ENCODE measurements at places on chromosomes 4 and X.

GRCh38 chr4:6539009-6539764 lies 35.8 kb upstream of the MAN2B2 start:
- no peaks in the 10 kb centered on the region for H3K36me3 ChIP-seq
- H3K27ac ChIP-seq: no peak overlapping the region
- no peaks in the 10 kb centered on the region for H3K4me1 ChIP-seq
- DNase-seq: no peak
- no peak overlapping the region for H3K4me3 ChIP-seq

DNA sequence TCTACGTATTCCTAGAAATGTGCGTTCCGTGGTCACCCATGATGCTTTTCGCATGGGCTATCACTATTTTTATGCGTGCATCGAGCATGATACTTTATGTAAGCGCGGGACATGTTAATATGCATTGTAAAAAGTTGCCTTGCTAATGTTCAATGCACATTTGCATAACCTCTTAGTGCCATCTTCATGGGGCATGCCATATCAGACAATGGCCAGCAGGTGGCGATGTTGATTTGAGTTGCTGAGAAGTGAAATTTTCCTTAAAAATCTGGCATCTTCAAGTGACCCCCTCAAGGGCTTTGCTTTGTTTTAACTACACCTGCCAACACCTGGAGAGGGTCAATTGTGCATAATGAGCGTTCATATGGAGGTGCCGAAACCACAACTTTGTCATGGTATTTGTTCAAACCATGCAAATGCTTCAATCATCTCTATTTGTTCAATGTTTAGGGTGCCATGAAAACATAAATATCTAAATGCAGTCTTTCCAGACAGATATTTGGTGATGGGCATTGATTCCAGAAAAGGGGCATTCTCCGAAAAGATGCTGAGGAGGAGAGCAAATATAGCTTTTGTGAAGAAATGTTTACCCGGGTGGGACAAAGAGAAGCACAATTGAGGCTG lies 833.9 kb upstream of the PRKX start:
- no peak overlapping the region for H3K4me3 ChIP-seq
- peaks cover 2% of the 10 kb centered on the region for H3K27me3 ChIP-seq
- H3K4me1 ChIP-seq: no peaks in the 10 kb centered on the region
- no peaks in the 10 kb centered on the region for H3K36me3 ChIP-seq
- H3K27ac ChIP-seq: no peak overlapping the region

DNA sequence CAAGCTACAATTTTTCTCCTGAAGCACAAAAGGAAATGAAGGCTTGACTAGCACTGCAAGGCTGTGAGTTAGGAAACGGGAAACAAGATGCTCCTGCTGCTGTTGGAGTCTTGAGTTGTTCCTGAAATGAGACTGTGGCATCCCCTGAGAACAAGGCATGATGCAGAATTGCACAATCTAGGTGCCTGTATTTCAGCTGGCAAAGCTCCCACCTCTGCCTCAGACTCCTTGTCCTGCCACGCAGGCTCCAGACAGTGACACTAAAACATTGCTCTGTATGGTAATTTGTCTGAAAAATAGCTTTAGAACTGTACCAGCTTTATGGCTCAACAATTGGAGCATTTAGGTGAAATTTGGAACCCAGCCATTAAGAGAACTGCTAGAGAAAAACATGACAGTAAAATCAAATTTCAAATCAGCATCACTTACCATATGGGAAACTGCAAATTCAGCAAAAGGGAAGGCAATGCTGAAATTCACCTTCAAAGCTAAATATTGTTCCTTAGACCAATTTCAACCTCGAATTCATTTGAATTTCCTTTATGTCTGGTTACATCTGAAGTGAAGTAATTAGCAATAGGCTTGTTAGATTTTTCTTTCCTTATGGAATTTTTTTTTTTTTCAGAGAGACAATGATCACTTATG lies 103.4 kb downstream of the MFAP3L start:
- DNase-seq: no peak
- H3K36me3 ChIP-seq: no peaks in the 10 kb centered on the region
- H3K4me1 ChIP-seq: no peaks in the 10 kb centered on the region
- H3K27ac ChIP-seq: no peak overlapping the region
- H3K4me3 ChIP-seq: no peak overlapping the region

DNA sequence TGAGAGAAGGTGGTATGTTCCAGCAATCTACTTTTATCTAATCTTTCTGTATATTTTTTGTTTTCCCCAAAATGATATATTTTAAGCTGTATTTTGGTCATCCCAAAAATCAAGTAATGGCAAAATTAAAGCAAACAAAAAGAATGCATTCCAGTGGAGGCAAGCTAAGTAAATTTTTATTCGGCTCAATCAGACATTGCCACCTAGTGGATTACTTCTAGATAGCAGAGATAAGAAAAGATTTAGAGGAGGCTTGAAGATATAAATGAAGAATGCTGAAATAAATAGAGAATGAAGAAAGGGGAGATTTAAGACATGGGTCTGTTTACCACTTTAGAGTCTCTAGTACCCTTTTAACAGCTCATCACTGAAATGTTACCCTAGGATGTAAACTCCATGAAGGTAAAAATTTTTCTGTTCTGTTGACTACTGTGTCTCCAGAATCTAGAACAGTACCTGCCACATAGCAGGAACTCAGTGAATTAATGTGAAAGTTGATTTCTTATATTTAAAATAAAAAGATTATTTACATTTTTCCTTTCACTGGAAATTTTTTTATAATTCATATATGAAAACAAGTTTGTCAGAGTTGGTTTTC lies 110.9 kb upstream of the ANK2 start:
- DNase-seq: no peak
- H3K36me3 ChIP-seq: no peaks in the 10 kb centered on the region
- H3K4me3 ChIP-seq: no peak overlapping the region
- H3K27me3 ChIP-seq: peaks cover 8% of the 10 kb centered on the region
- H3K4me1 ChIP-seq: no peaks in the 10 kb centered on the region

DNA sequence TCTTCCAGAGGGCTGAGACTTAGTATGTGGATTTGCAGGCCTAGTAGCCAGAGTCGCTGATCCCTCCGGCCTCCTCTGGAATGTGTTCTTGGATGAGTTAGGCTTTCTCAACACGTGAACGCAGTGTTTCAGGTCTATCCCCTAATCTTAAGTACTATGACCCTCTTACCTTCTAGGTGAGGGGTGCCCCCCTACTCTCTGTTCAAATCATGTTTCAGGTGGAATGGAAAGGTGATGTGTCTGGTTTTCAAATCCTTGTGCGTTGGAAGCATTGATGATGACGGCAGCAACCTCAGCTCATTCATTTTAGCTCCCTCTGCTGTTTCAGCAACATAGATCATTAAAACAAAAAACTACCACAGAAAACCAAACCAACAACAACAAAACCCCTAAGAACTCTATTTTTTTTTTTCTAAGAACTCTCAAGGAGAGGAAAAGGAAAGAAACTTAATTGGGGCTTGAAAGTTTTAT lies 56.4 kb downstream of the RWDD4 start:
- H3K27me3 ChIP-seq: no peaks in the 10 kb centered on the region
- H3K4me3 ChIP-seq: no peak overlapping the region
- H3K27ac ChIP-seq: no peak overlapping the region
- peaks cover 2% of the 10 kb centered on the region for H3K4me1 ChIP-seq
- H3K36me3 ChIP-seq: no peaks in the 10 kb centered on the region

GRCh38 chr4:87120411-87121162 lies 99.8 kb downstream of the KLHL8 start:
- H3K27ac ChIP-seq: no peak overlapping the region
- no peak overlapping the region for H3K4me3 ChIP-seq
- H3K27me3 ChIP-seq: no peaks in the 10 kb centered on the region
- peaks cover 35% of the 10 kb centered on the region for H3K36me3 ChIP-seq
- DNase-seq: no peak

DNA sequence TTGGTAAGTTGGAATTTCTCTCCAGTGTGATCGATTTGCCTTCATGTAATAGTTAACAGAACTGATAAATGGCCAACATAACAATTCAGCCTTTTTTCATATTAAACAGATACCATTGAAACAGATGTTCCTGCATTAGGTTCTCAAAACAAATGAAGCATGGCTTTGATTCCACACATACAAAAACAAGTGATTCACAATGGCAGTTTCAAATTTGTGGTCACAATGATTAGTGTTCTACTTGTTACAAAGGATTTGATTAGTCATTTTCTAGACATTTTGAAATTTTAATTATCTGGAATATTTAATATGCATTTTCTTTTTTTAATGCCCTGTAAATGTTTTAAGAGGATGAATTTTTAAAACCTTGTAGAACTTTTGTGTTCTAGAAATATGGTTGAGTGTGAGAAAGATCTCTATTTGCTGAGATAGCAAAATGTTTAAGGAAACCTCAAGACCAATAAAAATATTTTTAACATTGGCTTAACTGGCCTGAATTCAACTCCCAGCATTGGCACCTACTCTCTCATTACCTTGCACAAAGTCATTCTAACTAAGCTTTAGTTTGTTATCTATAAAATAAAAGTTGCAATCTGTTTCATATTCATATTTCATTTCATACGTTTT lies 18.9 kb upstream of the GLRA3 start:
- H3K4me1 ChIP-seq: no peaks in the 10 kb centered on the region
- H3K27me3 ChIP-seq: no peaks in the 10 kb centered on the region
- H3K27ac ChIP-seq: no peak overlapping the region
- no peak overlapping the region for H3K4me3 ChIP-seq

DNA sequence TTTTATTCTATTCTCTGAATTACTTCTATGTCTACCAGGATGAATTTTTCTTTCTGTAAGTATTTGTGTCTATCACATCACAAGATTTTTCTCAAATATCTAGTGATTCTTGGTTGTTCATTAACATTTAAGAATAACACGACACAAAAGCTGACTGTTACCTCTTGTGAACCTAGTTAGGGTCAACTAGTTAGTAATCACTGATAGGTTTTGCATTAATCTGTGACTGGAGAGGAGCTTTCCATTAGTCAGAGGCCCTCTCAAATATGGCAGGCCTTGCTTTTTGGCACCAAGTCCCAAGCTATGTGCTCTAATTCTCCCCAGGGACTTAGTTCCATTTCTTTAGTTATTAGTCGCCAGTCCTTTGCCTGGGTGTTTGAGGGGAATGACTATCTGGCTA lies 259.2 kb downstream of the CFAP299 start:
- H3K36me3 ChIP-seq: no peaks in the 10 kb centered on the region
- no peaks in the 10 kb centered on the region for H3K27me3 ChIP-seq

- H3K27me3 ChIP-seq: peaks cover 4% of the 10 kb centered on the region
- H3K4me1 ChIP-seq: peaks cover 25% of the 10 kb centered on the region
- H3K4me3 ChIP-seq: peak overlapping the region; percentile 96
- peaks cover 20% of the 10 kb centered on the region for H3K36me3 ChIP-seq
Measured at GRCh38 chr4:76951672-76952010, 2.1 kb downstream of the SEPTIN11 start.

DNA sequence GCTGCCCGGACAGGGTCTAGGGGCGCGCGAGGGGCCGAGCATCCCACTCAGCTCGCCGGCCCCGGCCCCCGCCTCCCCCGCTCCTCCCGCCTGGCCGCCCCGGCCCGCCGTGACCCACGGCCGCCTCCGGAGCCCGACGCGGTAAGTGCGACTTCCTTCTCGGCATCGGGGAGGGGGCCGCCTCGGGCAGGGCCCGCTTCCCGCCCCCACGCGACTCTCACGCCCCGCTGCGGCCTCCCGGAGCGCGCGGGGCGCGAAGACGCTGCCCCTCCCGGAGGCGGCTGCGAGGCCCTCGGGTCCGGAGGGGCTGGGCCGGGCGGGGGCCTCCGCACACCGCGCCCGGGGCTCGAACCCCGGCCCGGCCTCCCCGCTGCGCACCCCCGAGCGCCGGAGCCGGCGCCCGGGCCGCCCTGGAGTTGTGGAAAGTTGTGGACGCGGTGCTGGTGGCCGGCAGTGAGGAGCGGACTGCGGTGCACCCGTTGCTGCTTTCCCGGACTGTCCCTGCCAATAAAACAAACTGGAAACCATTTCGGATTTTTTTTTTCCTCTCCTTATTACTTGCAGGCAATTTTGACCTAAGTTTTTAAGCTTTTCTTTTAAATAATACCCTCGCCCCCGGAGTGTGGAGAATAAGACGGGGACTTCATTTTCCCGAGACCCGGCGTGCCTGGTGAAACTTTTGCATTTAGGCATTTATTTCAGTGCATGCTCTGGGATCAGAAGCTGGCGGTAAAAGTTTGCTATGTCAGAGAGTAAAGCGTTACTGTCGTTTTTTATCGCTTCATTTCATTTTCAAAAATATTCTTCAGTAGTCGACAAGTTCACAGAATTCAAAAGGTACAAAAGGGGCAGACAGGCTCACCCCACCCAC lies 13.0 kb upstream of the TMEM156 start:
- H3K4me3 ChIP-seq: peak overlapping the region; percentile 91
- DNase-seq: no peak
- H3K4me1 ChIP-seq: peaks cover 43% of the 10 kb centered on the region

- H3K36me3 ChIP-seq: no peaks in the 10 kb centered on the region
- no peak for DNase-seq
- H3K4me3 ChIP-seq: no peak overlapping the region
- H3K27me3 ChIP-seq: peaks cover 8% of the 10 kb centered on the region
- H3K27ac ChIP-seq: no peak overlapping the region
Measured at GRCh38 chr4:119314356-119314755, 7.6 kb downstream of the FABP2 start.

DNA sequence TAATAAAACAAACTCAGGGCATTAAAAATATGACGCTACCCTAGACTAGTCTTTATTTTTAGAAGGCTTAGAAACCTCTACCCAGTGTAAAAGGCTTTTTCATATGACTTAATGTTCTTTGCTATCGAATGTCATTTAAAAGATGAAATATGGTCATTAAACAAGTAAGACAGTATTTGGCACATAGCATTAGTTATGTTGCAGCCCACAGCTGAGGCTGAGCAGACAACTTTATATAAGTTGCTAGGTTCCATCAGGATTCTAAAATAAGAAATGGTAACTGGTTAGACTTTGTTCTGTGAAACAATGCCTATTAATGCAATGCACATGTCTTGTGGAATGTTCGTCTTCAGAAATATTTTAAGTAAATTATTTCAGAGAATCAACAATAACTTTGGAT lies 10.4 kb upstream of the PRSS12 start:
- peaks cover 26% of the 10 kb centered on the region for H3K27me3 ChIP-seq
- no peak for DNase-seq
- no peak overlapping the region for H3K27ac ChIP-seq
- no peak overlapping the region for H3K4me3 ChIP-seq
- no peaks in the 10 kb centered on the region for H3K36me3 ChIP-seq
- no peaks in the 10 kb centered on the region for H3K4me1 ChIP-seq

- peaks cover 12% of the 10 kb centered on the region for H3K4me1 ChIP-seq
- no peak for DNase-seq
- H3K4me3 ChIP-seq: no peak overlapping the region
- H3K36me3 ChIP-seq: no peaks in the 10 kb centered on the region
- no peak overlapping the region for H3K27ac ChIP-seq
Measured at GRCh38 chr4:20658456-20658855, 41.8 kb upstream of the PACRGL start.

GRCh38 chr4:188959424-188959823 lies 820.2 kb downstream of the TRIML1 start:
- no peak overlapping the region for H3K4me3 ChIP-seq
- no peak overlapping the region for H3K27ac ChIP-seq
- no peaks in the 10 kb centered on the region for H3K36me3 ChIP-seq
- H3K4me1 ChIP-seq: no peaks in the 10 kb centered on the region
- no peak for DNase-seq

GRCh38 chr4:136484996-136485395 lies 1047.3 kb downstream of the PCDH18 start:
- no peaks in the 10 kb centered on the region for H3K36me3 ChIP-seq
- H3K4me1 ChIP-seq: no peaks in the 10 kb centered on the region
- no peaks in the 10 kb centered on the region for H3K27me3 ChIP-seq

Data from activated naive CD8-positive, alpha-beta T cell treated with anti-CD3 and anti-CD28 coated beads, Interleukin-2, amount 10 ng/mL, durations not matched to agents 7 days and 5 days (primary cell).